ENCODE measurements at places on chromosomes 11 and 22. TPM values are rescaled to one million over a fixed set of nuclear protein-coding genes. Genes with fewer than 3 reads are reported as not detected.
A peak's percentile ranks its signal among the peaks of the same experiment; 100 is the strongest.

DNA sequence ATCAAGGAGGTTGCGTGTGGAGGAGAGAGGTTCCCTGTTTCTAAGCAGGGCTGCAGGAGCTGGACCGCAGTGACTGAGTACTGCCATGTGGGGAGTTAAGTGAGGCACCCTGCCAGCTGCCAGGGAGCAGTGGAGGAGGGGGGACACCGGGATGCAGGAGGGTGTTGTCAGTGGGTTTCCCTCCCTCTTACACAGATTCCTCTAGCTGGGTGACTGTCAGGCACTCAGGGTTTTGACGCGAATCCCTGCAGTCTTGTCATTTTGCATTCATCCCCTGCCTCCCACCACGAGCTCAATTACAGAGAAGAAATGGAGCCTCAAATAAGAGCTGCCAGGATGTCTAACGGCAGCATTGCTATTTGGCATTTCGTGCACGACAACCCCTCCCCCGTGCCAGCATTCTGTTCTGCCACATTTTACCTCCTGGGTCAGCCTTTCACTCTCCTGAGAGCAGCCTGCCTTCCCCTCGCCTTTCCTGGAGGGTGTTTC, 119.8 kb upstream of the SORL1-AS1 start:
- H3K4me3 ChIP-seq = no peak overlapping the region
- no peak overlapping the region for H3K27ac ChIP-seq
- H3K27me3 ChIP-seq = no peaks in the 10 kb centered on the region
- no peaks in the 10 kb centered on the region for H3K4me1 ChIP-seq
- no peak for DNase-seq
- peaks cover 59% of the 10 kb centered on the region for H3K36me3 ChIP-seq

OR6A2 gene
- polyA plus RNA-seq = 0.03 TPM

GRCh38 chr11:118641397-118642019, 34.1 kb downstream of the PHLDB1 start:
- no peaks in the 10 kb centered on the region for H3K27me3 ChIP-seq
- peaks cover 56% of the 10 kb centered on the region for H3K36me3 ChIP-seq
- H3K27ac ChIP-seq = peak overlapping the region; percentile 62
- peak; percentile 88 for DNase-seq
- peaks cover 30% of the 10 kb centered on the region for H3K4me1 ChIP-seq

DNA sequence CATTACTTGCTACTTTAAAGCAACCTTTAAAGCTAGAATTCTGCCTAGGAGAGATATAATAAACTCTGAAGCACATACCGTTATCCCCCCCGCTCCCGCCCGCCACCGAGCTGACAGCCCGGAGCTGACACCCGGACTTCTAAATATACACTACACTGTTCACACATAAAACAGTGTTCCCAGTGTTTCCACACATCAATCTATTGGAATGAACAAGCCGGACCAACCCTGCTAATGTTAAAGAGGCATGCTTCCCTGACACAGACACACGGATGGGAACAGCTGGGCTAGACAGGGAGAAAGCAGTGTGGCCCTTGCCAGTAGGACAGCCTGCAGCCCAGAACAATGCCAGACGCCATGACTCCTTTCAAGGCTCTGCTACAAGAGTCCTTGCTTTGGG, 108.4 kb upstream of the CSNK2A3 start:
- H3K36me3 ChIP-seq = no peaks in the 10 kb centered on the region
- H3K27me3 ChIP-seq = peaks cover 6% of the 10 kb centered on the region
- H3K27ac ChIP-seq = no peak overlapping the region
- no peaks in the 10 kb centered on the region for H3K4me1 ChIP-seq
- no peak overlapping the region for H3K4me3 ChIP-seq

GRCh38 chr22:46971099-46971763, 208.8 kb downstream of the TBC1D22A start:
- H3K4me3 ChIP-seq = no peak overlapping the region
- no peaks in the 10 kb centered on the region for H3K27me3 ChIP-seq
- H3K4me1 ChIP-seq = peaks cover 9% of the 10 kb centered on the region

BEST1 gene
- 3.9 TPM for polyA plus RNA-seq

All from large intestine (tissue), 12 donors.